ENCODE measurements at places on chromosomes 6 and 20.

- no peak for DNase-seq
Measured at GRCh38 chr6:134437376-134437775, 119.5 kb upstream of the SGK1 start.

DNA sequence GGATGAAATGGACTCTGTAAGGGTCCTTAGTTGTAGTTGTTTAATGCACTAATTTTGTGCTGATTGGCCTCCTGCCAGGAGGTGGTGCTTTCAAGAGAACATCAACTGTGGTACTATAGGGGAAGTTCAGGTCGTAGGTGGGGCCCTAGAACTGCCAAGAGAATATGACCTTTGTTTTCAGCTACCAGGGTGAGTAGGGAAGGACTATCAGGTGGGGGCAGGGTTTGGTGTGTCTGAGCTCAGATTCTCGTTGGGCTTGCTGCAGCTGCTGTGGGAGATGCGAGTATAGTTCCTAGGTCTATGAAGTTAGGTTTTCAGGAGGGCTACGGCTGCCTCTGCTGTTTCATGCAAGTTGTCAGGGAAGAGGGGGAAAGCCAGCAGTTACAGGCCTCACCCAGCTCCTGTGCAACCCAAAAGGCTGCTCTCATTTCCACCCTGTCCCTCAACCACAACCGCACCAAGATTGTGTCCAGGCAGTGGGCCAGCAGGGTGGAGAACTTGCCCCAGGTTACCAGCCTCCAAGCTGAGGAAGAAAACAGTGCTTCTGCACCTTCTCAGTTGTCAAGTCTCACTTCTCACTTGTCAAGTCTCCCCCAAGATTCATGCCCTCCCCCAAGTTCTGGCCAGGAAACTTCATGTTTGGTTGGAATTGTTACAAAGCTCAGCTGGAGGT lies 626.5 kb upstream of the MAP3K7 start:
- DNase-seq, result no peak

- no peak for DNase-seq
Measured at GRCh38 chr6:87116922-87117321, 22.0 kb upstream of the CGA start.

- DNase-seq, result no peak
Measured at GRCh38 chr6:166318649-166319600, 10.7 kb upstream of the PRR18 start.

Data from GM04503 (cell line).